ENCODE measurements at places on chromosomes 12 and 14.
A peak's percentile ranks its signal among the peaks of the same experiment; 100 is the strongest.

DNA sequence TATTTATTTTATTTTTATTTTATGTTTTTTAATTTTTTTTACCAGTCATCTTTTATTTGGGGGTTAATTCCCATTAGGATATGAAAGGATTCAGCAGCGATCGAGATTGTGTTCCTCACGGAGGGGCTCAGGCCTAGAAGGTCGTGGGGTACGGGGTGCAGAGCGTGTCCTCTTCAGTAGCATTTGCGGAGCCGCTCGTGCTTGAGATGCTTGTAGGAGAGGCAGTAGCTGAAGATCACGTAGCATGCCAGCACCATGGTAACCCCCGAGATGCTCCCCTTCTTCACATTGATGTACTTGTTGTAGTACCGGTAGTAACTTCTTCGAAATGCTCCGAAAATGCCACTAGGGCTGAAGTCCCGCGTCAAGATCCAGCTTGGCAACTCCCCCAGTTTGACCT is 40.5 kb upstream of the PLEKHG6 start:
- DNase-seq = no peak

GRCh38 chr12:120421701-120422100 is 16.2 kb upstream of the COX6A1 start:
- DNase-seq = no peak

DNA sequence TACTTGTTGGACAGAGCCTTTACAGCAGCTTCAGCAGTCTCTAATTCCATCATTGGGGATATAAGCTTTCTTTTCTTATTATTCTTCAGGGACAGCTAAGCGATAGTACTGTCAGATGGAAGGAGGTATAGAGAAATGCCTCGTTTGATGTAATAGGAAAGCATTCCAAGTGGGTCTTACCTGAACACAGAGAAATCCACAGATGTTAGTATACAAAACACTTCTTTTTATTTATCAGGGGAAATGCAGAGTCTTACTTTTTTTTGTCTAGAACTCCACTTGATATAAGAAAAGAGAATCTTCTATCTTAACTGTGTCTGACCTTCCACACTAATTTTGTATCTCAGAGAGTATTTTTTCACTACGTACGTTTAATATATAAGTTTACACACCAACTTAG is 1.9 kb downstream of the SYT1 start:
- DNase-seq = peak; percentile 61

GRCh38 chr12:48788854-48789775 is at the start of gene ADCY6:
Gene ADCY6 (minus strand): TSS chr12:48789089. CDS start chr12:48783434, 5,655 bp downstream.
- peak; percentile 84 for DNase-seq

GRCh38 chr14:88682495-88683114 is 110.1 kb downstream of the EML5 start:
- DNase-seq = no peak

DNA sequence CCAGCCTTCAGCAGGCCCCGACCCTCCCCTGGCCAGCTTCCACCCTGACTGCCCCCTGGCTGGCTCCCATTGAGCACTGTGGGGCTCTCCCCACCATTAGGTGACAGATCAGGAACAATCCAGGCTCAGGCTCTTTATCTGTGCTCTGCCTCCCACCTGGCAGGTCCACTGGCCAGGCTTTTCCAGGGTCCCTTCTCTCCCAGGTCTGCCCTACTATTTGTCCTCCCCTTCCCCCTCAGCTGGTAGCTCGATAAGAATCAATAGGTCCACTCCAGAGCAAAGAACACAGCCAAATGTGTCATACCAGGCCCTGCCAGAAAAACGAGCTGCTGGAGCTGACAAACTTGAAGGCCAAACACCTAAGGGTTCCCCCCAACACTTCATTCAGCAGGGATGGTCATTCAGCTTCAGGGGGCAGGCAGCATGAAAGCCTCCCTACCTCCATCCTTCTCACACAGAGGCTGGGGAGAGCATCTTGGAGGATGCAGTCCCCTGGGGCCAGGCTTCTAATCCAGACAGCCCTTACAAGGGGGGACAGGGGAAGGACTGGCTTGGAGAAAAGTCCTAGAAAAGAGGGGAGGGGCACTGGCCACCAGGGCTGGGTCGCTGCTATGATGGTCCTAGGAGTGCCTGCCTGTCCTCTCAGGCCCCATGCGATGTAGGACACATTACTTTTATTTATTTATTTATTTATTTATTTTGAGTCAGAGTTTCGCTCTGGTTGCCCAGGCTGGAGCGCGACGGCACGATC is 1.9 kb upstream of the KRT18 start:
- no peak for DNase-seq

DNA sequence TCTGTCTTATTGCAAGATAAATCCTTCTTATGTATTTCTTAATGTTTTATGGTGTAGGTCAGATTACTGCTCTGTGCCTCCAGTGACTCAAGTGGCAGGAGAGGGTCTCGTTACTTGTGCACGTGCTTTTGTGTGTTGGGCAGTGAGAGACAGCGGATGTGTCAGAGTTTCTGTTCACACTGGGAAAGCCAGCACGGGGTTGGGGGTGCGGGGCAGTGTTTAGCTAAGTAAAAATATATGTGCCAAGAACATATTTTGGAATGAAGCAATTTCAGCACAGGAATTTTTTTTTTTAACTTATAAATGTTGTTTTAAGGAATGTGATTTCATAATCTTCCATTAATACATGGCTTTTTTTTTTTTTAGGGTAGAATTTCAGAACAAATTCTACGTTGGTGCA is 4.5 kb upstream of the DNAH10 start:
- DNase-seq = no peak

DNA sequence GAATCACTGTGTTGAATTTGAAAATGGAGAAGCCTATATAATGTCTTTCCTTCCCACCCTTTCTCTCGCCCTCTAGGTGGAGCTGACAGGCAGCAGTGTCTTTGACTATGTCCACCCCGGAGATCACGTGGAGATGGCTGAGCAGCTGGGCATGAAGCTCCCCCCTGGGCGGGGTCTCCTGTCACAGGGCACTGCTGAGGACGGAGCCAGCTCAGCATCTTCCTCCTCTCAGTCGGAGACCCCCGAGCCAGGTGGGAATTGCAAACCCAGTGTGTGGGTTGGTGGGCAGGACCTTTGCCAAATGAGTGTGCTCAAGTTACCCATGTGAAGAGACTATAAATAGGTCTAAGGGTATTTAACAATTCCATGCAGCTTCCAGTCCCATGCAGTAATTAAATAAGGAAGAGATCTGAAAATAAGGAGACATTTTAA is 274.7 kb downstream of the EGLN3 start:
- DNase-seq = no peak

DNA sequence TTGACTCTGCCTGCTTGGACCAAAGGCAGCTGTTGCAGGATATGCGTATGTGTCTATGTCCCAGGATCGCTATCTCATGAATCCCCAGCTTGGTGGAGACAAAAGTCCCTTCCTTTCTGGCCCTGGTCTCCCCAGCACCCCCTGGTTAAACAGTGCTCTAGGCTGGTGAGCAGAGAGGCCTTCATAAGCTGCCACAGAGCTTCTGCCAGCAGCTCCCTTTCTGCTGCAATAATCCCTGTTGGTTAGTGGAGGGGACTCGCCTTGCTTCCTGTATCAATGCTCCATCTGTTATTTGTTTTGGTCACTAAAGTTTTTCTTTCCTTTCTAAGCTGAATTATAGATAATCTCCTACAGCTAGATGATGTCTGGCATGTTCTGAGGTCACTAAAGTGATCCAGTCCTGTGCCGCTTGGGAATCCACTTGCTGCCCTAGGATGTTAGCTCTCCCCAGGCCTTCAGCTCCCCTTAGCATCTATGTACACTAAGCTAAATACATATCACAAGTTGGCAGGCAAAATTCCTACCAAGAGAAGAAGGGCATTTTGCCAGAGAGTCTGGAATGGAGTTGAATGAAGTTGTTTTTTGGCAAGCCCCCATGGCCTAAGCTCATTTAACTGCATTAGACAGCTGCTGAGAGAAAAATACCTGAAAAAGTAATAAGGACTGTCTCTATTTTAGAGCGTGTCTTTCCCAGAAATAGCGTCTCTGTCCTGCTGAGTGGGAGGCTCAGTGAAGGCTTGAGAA is 47.8 kb downstream of the RDH12 start:
- no peak for DNase-seq

- DNase-seq = no peak
Observed at GRCh38 chr12:50768391-50768790, 4.5 kb downstream of the ATF1 start.

- no peak for DNase-seq
Observed at GRCh38 chr14:72081137-72081536, 148.9 kb downstream of the RGS6 start.

DNA sequence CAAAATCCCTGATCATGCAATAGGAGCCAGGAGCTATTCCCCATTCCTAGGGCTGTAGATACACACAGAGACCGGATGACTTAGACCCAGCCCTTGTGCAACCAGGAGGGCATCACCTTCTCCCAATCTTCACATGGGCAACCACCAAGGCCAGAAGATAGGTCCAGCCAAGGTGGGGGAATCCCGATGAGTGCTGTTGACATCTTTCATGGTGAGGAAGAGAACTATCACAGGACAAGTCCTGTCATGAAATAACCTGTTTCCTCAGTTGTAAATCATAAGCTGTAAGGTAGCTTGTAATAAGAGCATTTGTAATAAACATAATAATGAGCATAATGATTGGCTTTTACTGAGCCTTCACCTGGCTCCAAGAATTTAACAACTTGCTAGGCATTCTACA is 89.5 kb downstream of the GCH1 start:
- DNase-seq = no peak

DNA sequence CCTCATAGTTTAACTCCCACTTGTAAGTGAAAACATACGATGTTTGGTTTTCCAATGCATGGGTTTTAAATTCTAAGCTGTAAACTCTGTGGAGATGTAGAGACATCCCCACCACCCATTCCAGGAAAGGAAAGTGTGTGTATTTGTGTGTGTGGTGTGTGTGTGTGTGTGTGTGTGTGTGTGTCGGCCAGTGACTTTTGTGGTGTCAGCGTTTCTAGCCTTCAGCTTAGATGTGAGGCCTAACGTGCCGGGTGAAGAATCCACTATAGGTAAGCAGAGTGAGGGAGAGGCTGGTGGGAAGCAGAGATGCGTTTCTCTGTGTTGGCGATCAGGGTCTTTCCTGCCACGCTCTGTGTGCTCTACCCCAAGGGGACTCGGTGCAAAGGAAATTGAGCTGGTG is 93.0 kb downstream of the SLC24A4 start:
- no peak for DNase-seq

GRCh38 chr12:53220694-53221202 is 11.3 kb downstream of the RARG start:
- peak; percentile 85 for DNase-seq

DNA sequence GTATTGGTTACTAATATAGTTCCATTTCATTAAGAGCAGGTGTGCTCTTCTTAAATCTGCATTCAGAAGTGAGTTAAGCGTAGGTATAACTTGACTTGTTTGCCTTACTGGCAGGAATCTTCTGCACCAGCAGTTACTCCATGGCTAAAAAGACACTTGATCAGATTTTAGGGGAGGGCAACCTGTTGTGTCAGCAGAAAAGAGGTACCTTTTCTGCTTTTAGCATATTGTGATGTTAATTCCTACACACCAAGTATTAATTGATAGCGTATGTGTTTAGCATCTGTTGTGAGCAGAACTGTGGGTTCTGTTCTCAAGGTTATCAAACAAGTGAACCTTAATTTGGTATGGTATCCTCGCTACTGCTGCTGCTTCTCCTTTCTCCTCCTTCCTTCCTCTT is 38.3 kb downstream of the TTLL5 start:
- DNase-seq = no peak

DNA sequence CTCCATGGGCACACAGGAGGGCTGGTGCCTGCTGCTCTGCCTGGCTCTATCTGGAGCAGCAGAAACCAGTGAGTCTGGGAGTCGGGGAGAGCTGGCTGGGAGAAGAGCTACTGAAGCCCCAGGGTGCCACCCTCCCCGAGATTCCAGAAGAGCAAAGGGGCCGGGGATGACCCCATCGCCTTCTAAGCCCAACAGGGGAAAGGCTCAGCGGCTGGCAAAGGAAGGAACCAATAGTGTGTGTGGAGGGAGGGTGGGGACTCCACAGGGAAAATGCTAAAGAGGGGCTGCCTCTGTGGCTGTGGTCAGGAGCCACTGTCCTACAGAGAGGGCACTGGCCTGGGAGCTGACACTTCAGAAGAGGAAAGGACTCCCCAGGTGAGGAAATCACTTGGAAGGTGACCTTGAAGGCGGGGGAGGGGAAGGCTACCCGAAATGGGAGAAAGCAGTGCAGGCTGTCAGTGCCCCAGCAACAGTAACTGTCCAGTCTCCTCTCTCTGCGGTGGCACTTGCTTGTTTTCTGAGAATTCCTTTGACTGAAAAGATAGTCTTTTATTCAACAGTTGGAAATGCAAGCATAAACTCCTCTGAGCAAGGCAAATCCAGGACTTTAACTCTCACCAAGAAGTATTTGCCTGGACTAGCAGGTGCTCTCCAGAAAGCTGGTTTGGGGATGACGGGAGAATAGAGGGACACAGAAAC is 552 bp downstream of the TAPBPL start:
- peak; percentile 31 for DNase-seq

GRCh38 chr12:114769634-114770033 is 85.7 kb upstream of the TBX3 start:
- DNase-seq = no peak

GRCh38 chr12:4407136-4407535 is 27.6 kb upstream of the FGF23 start:
- DNase-seq = no peak
